ENCODE measurements at places on chromosomes 11 and 22. TPM values are rescaled to one million over a fixed set of nuclear protein-coding genes. Genes with fewer than 3 reads are reported as not detected.

Gene ROBO4
- total RNA-seq = 1.3 TPM

Gene LRP4
- 2.9 TPM for total RNA-seq

Gene FAM118A
- 11.1 TPM for total RNA-seq

DNA sequence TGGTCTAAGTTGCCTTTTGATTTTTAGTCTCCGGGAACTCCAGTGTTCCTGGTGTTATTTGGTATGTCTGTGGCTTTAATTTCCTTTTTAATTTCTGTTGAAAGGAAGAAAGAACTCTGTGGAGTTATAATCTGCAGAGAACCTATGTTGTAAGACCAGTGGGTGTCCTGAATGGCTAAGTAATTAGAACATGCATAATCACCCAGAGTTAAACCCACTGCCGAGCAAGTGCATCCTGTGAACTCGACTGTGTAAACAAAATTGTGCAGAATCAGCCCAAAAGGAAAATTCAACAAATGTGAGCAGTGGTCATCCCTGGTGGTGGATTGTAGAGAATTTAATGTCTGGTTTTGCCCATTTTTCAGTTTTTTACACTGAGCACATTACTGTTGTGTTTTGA, 162.5 kb downstream of the COMMD9 start:
- no peaks in the 10 kb centered on the region for H3K36me3 ChIP-seq
- H3K27ac ChIP-seq = no peak overlapping the region
- no peak for DNase-seq
- H3K4me3 ChIP-seq = no peak overlapping the region

GRCh38 chr11:113103932-113104690, 142.9 kb downstream of the NCAM1 start:
- no peak overlapping the region for H3K27ac ChIP-seq
- DNase-seq = no peak
- no peak overlapping the region for H3K4me3 ChIP-seq

DNA sequence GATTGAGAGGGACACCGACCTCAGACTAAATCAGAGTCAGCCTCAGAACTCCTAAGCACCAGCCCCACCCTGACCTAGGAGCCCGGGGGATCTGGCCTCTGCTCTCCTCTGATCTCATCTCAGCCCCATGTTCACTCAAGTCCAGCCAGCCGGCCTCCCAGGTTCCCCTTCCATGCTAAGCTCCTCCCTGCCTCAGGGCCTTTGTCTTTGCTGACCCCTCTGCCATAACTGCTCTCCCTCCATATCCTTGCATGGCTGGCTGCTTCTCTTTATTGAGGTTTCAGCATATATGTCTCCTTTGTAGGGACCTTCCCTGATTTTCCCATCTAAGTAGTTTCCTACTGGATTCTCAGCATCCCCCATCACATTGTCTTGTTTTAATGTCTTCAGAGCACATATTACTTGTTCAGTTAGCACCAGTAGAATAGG, 780 bp upstream of the SLC15A3 start:
- no peaks in the 10 kb centered on the region for H3K4me1 ChIP-seq
- H3K27ac ChIP-seq = no peak overlapping the region
- H3K36me3 ChIP-seq = no peaks in the 10 kb centered on the region
- DNase-seq = no peak
- H3K4me3 ChIP-seq = peak overlapping the region; percentile 75
- no peaks in the 10 kb centered on the region for H3K27me3 ChIP-seq

- H3K4me1 ChIP-seq = peaks cover 14% of the 10 kb centered on the region
- peak overlapping the region; percentile 91 for H3K4me3 ChIP-seq
- peak overlapping the region; percentile 91 for H3K27ac ChIP-seq
- no peaks in the 10 kb centered on the region for H3K27me3 ChIP-seq
Observed at GRCh38 chr11:125627236-125627910, 2.4 kb downstream of the CHEK1 start.

DNA sequence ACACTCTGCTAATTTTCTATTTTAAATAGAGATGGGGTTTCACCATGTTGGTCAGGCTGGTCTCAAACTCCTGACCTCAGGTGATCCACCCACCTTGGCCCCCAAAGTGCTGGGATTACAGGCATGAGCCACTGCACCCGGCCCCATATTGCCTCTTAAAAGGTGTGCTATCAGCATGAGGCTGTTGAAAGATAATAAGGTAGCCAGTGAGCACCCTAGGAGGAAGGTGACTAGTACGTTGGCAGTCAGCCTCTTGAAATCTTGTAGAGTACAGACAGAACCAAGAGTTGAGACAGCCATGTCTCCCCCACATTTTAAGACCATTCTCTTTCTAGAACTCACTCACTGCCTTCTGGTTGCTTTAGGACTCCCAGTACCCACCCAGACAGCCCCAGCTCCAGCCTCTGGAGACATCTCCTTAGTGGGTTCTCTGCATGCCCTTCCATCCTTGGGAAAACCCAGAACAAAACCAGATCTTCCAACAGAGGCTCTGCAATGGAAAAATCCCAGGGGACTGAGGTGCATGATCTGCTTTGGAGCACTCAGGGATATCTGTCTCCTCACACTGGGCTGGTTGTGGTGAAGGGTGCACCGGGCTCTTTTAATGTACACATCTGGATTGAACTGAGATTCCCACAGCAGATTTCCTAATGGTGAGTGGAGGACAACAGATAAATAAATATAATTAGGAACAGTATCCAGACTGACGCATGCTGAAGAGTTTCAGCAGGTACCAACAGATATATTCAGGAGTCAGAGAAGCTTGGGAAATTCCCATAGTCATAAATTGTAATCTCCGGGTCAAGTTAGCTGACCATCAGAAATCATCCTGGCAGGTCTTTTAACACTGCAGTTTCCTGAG, 49.4 kb downstream of the LRRC74B start:
- no peaks in the 10 kb centered on the region for H3K27me3 ChIP-seq
- DNase-seq = no peak
- peaks cover 2% of the 10 kb centered on the region for H3K4me1 ChIP-seq
- H3K4me3 ChIP-seq = no peak overlapping the region

GRCh38 chr11:1041149-1041467, 4.6 kb upstream of the MUC6 start:
- DNase-seq = no peak
- no peak overlapping the region for H3K4me3 ChIP-seq
- no peaks in the 10 kb centered on the region for H3K36me3 ChIP-seq
- H3K27ac ChIP-seq = no peak overlapping the region
- H3K27me3 ChIP-seq = peaks cover 8% of the 10 kb centered on the region
- no peaks in the 10 kb centered on the region for H3K4me1 ChIP-seq

DNA sequence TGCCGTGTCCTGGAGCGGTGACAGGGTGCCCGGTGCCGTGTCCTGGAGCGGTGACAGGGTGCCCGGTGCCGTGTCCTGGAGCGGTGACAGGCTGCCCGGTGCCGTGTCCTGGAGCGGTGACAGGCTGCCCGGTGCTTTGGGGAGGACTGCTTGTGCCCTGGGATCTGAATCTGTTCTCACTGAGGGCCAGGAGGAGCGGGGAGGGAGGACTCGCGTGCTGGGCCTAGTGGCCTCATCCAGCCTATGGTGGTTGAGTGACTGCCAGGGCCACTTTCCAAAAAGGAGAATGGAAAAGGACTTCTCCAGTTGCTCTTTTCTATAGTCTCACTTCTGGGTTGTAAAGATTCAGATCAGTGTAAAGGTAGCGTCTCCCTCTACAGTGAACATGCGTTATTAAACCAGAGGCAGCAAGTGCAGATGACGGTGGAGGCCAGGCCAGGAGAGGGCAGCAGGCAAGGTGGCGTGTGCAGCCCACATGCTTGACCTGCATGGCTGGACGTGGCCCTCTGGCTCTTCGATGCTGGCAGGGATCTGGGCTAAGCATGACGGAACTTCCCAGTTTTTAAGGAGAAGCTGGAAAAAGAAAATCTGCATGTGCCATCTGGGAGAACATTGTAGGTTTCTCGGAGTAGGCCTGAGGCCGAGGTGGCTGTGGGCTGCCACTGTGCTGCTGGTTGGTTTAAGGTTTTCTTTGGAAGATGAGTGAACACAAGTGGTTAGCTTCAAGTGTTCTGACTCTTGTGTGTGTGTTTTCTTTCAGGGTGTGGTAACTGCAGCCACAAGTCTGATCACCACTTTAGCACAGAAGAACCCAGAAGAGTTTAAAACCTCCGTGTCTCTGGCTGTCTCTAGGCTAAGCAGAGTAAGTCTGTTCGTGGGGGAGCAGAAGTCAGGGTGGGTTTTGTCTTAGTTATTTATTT, 55.0 kb downstream of the AP2A2 start:
- H3K27ac ChIP-seq = no peak overlapping the region
- no peaks in the 10 kb centered on the region for H3K4me1 ChIP-seq
- H3K36me3 ChIP-seq = peaks cover 29% of the 10 kb centered on the region
- no peak overlapping the region for H3K4me3 ChIP-seq
- DNase-seq = peak; percentile 24

GRCh38 chr11:92841719-92842118, 127.7 kb upstream of the MTNR1B start:
- no peaks in the 10 kb centered on the region for H3K4me1 ChIP-seq
- H3K4me3 ChIP-seq = no peak overlapping the region
- no peak overlapping the region for H3K27ac ChIP-seq
- no peaks in the 10 kb centered on the region for H3K27me3 ChIP-seq

DNA sequence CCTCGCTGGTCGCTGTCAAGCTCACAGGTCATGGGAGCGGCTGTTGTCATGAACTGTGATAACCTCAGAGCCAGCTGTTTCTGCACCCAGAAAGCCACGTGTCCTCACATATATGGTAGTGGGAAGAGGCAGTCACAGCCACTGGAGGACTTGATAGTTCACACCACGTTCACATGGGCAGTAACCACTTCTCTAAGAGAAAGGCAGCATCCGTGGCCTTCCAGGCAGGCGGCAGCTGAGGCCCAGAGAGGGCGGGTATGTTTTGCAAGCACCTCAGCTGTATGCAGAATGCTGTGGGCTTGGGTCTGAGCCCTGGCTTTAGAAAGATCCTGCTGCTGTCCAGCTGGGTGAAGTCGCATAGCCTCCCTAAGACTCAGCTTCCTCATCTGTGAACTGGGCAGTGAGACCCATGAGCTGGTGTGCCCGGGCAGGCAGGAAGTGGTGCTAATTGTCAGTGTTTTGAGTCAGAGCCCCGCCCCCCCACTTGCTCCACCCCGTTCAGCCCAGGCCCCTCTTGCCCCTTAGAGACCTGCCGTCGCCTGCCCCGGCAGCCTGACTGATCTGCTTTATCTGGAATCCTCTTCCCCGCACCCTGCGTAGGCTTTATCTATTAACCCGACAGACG, 13.3 kb downstream of the TTC38 start:
- H3K27me3 ChIP-seq = no peaks in the 10 kb centered on the region
- H3K36me3 ChIP-seq = peaks cover 19% of the 10 kb centered on the region
- H3K4me1 ChIP-seq = no peaks in the 10 kb centered on the region
- no peak for DNase-seq

- no peak overlapping the region for H3K27ac ChIP-seq
- no peaks in the 10 kb centered on the region for H3K36me3 ChIP-seq
- H3K4me1 ChIP-seq = no peaks in the 10 kb centered on the region
- no peak overlapping the region for H3K4me3 ChIP-seq
- DNase-seq = no peak
Observed at GRCh38 chr11:34795641-34796040, 120.5 kb downstream of the APIP start.

GRCh38 chr11:43392713-43393112, 34.0 kb downstream of the TTC17 start:
- H3K4me1 ChIP-seq = no peaks in the 10 kb centered on the region
- H3K36me3 ChIP-seq = peaks cover 37% of the 10 kb centered on the region
- no peak for DNase-seq
- H3K27me3 ChIP-seq = no peaks in the 10 kb centered on the region

DNA sequence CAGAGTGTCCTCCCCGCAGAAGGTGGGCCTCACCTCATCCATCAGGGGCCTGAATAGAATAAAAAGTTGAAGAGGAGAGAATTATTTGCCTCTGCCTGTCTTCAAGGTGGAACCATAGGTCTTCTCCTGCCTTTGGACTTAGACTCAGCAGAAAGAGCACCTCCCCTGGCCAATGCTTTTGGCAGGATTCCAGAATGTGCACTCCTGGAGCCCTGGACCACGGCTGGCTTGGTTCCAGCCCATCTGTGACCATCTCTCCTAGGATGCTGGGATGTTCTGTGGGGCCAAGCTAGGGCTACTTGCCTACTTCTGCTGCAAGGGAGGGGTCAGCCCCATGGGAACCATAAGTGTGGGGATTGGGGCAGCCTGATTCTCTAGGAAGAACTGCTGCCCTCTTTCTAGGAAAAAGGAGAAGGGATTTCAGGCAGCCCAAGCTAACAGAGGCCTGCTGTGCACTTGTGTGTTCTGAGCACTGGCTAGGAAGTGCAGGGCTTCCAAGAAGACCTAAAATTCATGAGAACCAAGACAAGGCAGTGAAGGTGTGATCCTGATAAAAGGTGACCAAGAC, 32.2 kb upstream of the SHANK2 start:
- H3K4me1 ChIP-seq = peaks cover 21% of the 10 kb centered on the region
- H3K27ac ChIP-seq = no peak overlapping the region
- no peak for DNase-seq
- no peak overlapping the region for H3K4me3 ChIP-seq
- peaks cover 40% of the 10 kb centered on the region for H3K27me3 ChIP-seq

GRCh38 chr11:134780486-134781147, 368.6 kb upstream of the B3GAT1 start:
- H3K4me3 ChIP-seq = no peak overlapping the region
- no peaks in the 10 kb centered on the region for H3K36me3 ChIP-seq
- no peaks in the 10 kb centered on the region for H3K4me1 ChIP-seq
- H3K27ac ChIP-seq = no peak overlapping the region
- no peaks in the 10 kb centered on the region for H3K27me3 ChIP-seq

DNA sequence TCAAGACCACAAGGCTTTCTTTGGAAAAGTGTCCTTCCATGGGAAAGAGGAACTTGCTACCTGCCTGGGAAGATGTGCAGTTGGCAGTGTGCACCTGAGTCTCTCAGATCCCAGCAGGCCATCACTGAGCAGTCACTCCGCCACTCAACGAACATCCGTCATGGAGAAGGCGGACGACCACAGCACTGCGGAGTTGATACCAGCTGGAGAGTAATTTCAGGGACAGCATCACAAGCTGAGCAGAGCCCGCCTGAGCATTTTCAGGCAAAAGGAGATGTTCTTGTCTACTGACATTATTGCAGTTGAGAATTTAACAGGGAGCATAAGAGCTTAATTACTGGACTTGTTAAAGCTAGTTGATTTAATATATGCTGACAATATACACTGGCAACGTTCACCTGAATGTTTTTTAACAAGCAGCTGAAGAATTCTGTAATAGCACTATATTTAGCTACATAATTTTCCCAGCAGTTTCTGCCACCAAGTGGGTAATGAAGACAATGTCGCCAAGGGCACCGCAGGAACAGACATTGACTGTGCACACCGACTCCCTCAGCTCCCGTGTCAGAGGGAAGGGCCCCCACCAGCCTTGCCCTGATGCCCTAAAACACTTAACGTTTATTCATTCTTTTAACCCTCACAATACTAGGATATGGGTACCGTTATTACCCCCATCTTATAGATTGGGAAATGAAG, 52.4 kb upstream of the ARFGAP3 start:
- DNase-seq = no peak
- peaks cover 13% of the 10 kb centered on the region for H3K4me1 ChIP-seq
- no peaks in the 10 kb centered on the region for H3K27me3 ChIP-seq
- H3K36me3 ChIP-seq = no peaks in the 10 kb centered on the region
- H3K4me3 ChIP-seq = no peak overlapping the region

Measured in GM23248 (cell line).